ENCODE measurements at places on chromosomes 3 and 15.

- DNase-seq = no peak
These were observed 1.0 kb downstream of the PAK2 start for GRCh38 chr3:196740481-196741248.

GRCh38 chr3:78021710-78022109, 981.8 kb downstream of the ROBO2 start:
- DNase-seq = no peak

DNA sequence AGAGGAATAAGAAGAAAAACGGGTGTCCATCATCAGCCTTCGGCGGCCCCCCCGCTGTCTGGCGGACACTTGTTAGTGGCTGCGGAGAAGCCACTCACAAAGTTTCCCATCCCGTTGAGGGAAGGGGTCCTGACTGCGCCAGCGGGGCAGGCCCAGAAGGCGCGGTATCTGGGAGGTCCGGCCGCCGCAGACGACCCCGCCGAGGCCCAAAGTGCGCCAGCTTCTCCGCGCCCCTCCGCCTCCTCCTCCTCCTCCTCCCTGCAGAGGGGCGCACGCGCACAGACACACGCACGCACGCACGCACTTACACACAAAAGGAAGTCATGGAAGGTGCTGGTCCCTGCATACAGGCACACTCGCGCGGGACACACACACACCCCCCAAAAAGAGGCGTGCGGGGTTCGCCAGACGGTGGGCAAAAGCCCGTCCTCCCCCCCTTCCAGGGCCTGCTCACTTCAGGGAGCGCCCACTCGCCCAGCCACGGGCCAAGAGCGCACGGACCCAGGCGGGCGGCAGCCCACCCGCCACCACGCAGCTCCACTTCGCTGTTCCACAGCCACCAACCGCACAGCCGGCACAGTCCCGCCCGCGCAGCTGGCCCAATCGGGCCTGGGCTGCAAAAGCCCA, 18.0 kb downstream of the ZNF148 start:
- peak; percentile 32 for DNase-seq

- no peak for DNase-seq
These were observed 12.2 kb downstream of the TM4SF4 start for GRCh38 chr3:149486726-149487125.

- DNase-seq = no peak
These were observed 31.4 kb downstream of the DIPK2A start for GRCh38 chr3:144003051-144003450.

DNA sequence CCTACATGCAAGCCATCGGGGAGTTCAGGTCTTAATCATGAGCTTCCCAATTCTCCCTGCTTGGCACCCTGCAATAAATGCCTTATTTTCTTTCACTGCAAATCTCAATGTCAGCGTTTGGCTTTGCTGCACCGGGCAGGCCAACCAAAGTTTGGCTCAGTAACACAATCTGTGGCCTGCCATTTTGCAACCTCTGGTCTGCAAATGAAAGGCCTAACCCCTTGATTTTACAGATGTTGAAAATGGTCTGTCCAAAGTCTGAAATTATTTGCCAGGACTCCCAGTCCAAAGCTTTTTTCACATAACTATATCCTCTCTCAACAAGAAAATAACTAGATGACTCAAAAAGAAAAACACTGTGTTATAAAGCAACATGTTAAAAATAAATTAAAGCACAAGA, 34.0 kb upstream of the LEKR1 start:
- DNase-seq = no peak

DNA sequence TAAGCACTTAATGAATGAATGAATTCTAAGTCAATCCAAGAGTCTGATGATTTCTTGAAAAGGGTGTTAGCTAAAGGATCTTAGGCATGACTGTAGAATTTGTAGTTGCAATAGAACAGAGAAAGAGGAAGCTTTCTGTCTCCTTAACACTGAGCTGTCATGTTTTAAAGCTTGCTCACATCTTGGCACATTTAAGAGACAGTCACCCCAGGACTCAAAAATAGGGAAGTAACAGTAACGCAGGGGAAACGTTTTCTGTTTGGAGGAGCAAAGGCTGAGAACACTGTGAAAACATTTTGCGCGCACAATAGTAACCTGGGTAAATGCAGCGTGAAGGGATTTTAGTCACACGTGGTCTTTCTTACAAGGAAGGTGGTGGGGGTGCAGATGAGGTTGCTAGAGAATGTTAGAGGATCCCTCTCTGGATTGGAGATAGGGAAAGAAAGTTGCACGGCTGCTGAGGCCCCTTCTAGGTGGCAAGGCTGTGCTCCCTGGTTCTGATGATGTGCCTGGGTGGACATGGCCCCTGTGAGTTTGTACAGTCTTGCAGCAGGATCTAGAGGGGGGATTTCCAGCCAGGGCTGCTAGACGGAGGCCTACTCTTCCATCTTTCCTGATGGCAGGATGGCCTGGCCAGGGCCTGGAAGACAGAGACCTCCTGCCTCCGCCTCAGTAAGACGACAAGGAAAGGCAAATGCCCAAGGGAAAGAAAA, 12.0 kb downstream of the STARD5 start:
- no peak for DNase-seq

DNA sequence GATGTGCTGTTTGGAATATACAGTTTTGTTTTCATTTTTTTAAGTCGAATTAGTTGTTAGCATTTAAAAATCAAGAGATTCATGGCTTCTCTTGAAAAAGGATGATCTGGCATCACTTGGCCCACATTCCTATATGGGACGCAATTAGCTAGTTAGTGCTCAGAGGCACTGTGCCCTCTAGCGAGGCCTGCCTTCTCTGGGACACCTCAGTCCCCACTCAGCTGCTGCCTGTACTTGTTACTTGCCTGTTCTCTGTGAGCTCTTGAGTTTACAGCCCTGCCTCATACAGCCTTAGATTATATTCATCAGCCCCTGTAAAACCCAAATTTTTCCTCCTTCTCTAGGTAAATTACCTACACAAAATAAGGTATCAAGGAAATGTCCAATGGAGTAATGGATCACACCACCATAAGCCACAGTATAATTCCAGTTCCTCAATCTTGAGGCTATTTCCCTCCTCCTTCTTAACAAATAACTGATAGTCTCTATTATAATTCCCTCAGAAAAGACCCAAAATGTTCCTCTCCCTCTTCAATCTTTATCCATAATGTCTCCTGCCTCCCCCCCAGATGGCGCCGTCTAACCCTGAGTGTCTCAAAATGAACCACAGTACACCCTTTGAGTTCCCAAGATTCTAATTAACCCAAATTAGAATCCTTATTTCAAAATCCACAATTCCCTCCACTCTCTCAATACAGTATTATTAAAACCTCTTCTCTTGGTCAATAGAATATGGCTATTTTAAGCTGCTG, 2.7 kb downstream of the ZMAT3 start:
- DNase-seq = peak; percentile 12

DNA sequence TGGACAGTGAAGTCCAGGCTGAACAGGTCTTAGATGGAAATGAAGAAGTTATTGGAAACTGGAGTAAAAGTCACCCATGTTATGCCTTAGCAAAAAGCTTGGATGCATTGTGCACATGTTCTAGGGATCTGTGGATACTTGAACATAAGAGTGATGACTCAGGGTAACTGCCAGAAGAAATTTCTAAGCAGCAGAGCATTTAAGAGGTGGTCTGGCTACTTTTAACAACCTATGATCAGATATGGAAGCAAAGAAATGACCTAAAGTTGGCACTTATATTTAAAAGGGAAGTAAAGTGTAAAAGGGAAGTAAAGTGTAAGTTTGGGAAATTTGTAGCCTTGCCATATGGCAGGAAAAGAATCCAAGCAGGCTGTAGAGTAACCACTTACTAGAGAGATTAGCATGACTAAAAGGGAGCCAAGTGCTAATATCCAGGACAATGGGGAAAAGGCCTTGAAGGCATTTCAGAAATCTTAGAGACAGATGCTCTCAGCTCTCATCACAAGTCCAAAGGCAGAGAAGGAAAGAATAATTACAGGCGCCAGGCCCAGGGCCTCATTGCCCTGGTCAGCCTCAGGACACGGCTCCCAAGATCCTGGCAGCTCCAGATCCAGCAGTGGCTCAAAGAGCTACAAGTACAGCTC, 73.9 kb upstream of the KCNH8 start:
- no peak for DNase-seq

DNA sequence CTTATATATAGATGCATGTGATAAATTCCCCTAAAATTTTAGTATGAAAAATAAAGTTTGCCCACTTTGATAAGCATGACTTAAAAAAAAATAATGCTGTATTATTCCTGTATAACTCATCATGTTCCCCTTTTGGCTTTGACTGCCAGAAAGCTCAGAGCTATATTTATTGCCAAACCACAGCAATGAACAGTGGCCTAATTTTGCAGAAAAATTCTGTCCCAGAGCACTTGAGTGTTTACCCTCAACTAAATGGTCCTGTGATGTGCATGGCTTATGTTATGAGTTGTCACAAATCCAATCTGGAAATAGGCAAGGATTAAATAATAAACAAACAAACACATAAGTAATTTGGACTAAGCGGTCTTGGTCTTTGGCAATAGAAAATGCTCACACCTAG, 276.7 kb downstream of the SLC9A9 start:
- DNase-seq = no peak

- DNase-seq = no peak
These were observed 252.5 kb upstream of the TGFBR2 start for GRCh38 chr3:30353711-30354467.

- no peak for DNase-seq
These were observed 36.9 kb upstream of the STRIT1 start for GRCh38 chr3:155330370-155330769.

DNA sequence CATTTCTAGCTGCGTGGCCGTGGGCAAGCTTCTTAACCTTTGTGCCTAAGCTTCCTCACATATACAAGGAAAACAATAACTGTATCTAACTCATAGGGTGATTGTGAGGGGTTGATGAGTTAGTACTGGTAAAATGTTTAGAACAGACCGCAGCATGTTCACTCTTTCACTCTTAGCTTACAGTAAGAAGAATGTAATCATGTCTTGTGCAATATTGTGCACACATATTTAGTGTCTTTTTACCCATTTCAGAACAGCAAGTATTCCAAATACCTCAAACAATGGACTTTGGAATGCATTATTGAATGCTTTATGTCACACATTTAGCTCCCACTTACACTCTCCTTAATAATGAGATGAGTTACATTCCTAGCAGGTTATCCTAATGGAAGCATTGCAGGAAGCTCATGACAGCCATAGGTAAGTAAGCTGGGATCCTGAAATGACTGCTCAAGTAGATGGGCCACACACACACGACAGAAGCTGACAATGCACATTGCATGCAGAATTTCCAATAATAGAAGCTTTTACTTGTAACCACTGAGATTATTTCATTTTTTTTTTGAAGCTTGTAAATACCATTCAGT, 468.9 kb upstream of the WNT5A start:
- no peak for DNase-seq

DNA sequence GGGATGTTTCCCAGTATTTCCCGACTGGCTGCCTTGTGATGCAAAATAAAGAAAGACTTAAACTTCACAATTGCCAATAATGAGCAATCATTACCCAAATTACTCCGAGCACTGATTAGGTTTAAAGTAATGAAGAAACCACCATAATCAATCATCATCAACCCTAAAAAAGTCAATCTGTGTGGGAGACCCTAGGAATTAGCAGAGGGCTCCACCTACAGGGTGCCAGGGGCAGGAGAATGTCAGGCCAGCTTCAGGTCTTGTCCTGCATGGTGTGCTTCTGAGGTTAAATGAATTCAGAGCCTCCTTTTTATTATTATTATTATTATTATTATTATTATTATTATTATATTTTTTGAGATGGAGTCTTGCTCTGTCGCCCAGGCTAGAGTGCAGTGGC, 478.0 kb upstream of the ARRDC4 start:
- no peak for DNase-seq

DNA sequence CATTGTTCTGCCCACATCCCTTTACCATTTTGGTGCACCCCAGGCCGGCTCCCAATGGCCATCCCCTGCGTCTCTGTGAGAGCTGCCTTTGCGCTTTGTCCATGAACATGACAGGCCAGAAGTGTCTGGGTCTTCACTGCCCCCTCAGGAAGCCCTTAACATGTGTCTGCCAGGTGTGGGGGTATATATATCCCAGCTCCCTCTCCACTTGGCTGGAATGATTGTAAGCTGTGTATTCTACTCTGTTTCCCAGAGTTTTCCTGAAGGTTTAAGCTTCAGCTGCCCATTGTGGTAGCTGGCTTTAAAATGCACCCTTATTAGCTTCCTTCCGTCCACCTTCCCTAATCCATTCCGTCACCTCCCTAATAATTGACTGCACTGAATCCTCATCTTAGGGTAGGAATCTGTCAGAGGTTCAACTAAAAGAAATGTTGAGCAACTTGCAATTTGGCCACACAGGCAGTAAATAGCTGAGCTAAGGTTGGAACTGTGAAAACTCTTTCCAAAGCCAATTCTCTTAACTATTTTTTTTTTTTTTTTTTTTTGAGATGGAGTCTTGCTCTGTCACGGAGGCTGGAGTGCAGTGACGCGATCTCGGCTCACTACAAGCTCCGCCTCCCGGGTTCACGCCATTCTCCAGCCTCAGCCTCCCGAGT, 30.4 kb upstream of the UBE2E1 start:
- no peak for DNase-seq

DNA sequence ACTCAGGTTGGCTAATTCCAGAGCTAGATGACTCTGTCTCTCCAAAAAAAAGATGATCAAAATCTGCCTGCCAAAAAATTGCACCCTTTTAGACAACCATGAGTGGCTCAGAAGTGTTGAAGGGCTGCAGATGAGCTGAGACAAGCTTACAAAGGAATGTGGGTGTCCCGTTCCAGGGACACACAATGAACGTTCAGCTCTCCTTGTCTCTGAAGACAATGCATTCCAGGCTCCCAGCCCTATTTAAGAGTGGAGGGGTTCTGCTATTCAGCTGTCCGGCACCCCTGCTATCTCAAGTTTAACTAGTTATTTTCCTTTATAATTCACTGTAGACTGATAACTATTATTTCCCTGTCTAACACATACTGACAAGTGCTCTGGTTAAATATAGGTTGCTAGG, 355.1 kb upstream of the WNT5A start:
- no peak for DNase-seq

- no peak for DNase-seq
These were observed 91.9 kb upstream of the THBS1 start for GRCh38 chr15:39488961-39489360.

DNA sequence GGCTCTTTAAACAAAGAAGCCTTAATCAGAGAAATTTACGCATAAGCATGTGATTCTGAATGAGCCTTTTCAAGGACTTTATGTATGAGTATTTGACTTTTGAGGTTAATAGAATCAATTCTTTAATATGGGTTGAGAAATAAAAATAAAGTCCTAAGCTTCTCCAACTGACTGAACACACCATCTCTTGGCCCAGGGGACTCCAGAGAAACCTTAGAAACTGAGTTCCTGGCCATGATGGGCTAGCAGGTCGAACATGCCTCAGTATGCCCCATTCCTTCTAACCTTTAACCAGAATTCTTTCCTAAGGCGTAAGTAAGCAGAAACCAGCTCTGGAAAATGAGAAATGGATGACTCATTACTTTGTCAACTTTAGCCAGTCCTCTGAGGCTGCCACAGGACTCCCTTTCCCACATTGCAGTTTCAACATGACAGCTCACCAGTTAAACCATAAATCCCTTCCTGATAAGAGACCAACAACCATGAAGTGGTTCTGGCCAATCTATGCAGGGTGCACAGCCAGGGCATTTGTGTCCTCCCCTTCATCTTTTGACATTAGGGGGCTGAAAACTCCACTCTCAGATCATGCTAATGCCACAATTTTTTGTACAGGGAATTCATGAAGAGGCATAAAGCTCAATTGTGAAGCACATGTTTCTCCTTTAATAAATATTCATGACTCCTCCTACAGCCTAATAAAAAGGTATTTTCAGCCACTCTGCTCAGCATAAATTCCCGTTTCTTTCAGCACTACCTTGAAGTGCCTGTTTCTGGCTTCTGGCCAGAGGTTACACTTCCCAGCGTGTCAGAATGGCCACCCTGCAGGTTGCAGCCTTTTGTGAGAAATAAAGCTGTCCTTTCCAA, 33.3 kb downstream of the TM4SF18 start:
- no peak for DNase-seq

- DNase-seq = no peak
These were observed 70.9 kb downstream of the CGGBP1 start for GRCh38 chr3:87987952-87988351.

All from activated CD4-positive, CD25-positive, alpha-beta regulatory T cell (primary cell).